ENCODE measurements at places on chromosomes 16 and 17.

DNA sequence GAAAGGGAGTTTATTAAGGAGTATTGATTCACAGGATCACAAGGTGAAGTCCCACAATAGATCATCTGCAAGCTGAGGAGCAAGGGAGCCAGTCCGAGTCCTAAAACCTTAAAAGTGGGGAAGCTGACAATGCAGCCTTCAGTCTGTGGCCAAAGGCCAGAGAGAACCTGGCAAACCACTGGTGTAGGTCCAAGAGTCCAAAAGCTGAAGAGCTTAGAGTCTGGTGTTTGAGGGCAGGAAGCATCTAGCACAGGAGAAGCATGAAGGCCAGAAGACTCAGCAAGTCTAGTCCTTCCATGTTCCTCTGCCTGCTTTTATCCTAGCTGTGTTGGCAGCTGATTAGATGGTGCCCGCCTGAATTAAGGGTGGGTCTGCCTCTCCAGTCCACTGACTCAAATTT lies 193.0 kb downstream of the KIF2B start:
- DNase-seq: no peak

DNA sequence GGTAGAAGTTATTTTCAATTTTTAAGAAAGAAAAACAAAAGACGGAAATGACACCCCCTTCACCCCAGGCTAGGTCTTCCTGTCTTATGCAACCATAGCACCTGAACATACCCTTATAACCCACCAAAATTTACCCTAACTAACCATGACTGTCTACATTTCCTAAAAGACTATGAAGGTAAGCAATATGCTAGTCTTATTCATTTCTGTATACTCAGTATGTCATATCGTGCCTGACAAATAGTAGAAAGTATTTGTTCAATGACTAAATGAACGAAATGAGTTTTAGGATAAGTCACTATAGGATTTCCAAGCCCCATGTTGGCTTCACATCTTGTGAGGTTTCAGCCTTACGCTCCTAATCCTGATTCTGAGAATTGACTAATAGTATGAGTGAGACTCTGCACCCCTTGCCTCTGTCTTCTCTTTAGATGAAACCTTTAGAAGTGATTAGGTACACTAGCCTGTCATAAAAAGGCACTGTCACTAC lies 6.5 kb downstream of the ADAT1 start:
- DNase-seq: no peak

- peak; percentile 96 for DNase-seq
These were observed 424.4 kb downstream of the PMP22 start for GRCh38 chr17:14840616-14841231.

DNA sequence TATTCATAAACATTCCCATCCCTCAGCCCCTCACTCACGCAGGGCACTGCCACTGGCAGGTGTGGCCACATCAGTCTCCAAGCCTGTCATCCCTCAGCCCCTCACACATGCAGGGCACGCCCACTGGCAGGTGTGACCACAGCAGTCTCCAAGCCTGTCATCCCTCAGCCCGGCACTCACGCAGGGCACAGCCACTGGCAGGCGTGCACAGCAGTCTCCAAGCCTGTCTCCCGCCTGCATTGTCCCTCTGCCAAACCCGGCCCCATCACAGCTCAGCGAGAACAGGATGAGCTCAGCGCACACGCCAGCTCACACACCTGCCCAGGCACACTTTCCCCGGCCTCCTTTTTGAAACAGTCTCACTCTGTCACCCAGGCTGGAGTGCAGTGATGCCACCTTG lies 11.4 kb upstream of the KREMEN2 start:
- DNase-seq: no peak

GRCh38 chr16:78817200-78817739 lies 717.8 kb downstream of the WWOX start:
- no peak for DNase-seq

GRCh38 chr16:21301168-21301894 lies 23.2 kb upstream of the CRYM start:
- peak; percentile 65 for DNase-seq

- DNase-seq: no peak
These were observed 12.4 kb downstream of the TAT start for GRCh38 chr16:71564335-71564967.

GRCh38 chr17:34360601-34361270 lies 2.3 kb downstream of the CCL1 start:
- no peak for DNase-seq

DNA sequence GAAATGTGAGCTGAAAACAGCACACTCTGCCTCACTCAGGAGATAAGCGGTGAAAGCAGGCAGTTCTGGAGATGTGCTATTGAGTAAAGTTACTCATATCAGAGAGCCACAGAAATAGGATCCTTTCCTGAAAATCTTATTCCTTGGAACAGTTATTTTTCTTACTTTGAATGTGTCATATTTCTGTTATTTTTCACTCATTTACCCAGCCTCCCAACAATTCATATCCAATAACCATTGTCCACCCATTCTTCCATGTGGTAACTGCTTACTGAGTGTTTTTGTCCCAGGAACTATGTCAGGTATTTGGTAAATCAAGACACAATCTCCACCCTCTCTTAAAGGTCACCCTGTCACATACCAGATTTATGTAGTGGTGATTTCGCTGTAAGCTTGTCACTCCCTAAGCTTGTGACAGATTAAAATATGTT lies 144.9 kb downstream of the PARN start:
- DNase-seq: peak; percentile 71

- DNase-seq: peak; percentile 80
These were observed 31.4 kb downstream of the ACTG1 start for GRCh38 chr17:81481073-81481799.

DNA sequence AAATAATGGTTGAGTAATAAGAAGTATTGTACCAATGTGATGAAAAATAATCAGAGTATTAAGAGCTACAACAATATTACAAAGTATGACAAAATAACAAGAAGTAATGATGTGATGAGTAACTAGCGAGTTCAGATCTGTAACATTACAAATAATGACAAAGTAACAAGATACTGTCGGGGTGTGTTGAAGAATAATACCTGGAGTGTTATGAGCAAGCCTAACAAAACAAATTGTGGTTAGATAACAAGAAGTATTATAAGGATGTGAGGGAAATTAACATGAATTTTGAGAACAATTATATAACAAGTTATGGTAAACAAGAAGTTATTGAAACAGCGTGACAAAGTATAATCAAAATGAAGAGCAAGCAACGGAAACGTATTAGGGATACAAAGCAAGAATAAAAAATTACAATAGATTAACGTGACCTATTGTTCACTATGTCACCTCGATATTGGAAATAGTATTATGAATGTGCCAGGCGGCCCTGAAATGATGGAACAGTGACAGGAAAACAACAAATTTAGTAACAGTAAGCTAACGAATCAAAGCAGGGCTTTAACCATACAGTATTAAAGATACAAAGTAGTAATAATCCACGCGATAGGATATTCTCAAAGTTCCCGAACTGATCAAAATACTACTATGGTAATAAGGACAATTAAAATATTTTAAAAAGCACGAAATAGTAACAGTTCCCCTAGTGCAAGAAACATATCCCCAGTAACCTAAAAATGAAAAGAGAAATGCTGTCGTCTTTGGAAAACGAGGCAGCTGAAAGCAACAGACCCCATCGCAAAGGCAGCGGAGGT lies 1.6 kb downstream of the TBX4 start:
- DNase-seq: no peak

DNA sequence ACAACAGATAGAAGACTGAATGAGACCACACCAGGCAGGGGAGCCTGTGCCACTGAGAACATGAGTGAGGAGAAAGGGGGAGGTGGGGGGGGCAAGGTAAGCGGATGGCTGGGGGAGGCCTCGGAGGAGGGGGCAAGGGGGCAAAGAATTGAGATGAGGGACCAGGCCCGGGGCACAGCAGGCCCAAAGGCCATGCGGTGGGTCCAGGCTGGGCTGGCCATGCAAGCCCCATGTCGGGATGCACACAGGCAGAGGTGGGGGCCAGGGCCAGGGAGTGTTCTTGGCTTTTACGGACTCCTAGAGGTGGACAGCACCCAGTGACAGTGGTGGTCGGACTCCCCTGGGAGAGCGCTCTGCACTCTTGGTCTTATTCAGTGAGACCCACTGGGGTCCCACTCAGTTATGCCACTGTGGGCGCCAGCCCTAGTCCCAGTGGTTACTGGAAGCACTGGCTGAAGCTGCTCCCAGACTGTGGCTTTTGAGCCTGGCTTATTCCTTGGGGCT lies 4.8 kb upstream of the MTHFSD start:
- no peak for DNase-seq

DNA sequence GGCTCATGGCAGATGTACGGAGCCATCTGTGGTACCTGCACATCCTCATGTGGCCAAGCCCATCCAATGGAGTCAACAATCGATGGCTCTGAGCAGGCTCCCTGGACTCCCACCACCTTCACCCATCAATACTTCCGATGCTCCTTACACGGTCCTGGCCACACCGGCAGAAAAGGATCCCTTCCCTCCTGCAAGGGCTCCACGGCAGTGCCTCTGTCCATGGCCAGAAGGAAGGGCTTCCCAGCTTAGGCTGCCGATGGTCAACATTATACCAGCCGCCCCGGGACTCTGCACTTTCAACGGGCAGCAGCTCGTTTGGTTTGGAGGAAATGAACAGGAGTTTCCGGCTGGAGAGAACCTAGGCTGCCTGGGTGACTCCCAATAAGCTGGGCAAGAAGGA lies 13.2 kb downstream of the SLX4 start:
- DNase-seq: no peak

DNA sequence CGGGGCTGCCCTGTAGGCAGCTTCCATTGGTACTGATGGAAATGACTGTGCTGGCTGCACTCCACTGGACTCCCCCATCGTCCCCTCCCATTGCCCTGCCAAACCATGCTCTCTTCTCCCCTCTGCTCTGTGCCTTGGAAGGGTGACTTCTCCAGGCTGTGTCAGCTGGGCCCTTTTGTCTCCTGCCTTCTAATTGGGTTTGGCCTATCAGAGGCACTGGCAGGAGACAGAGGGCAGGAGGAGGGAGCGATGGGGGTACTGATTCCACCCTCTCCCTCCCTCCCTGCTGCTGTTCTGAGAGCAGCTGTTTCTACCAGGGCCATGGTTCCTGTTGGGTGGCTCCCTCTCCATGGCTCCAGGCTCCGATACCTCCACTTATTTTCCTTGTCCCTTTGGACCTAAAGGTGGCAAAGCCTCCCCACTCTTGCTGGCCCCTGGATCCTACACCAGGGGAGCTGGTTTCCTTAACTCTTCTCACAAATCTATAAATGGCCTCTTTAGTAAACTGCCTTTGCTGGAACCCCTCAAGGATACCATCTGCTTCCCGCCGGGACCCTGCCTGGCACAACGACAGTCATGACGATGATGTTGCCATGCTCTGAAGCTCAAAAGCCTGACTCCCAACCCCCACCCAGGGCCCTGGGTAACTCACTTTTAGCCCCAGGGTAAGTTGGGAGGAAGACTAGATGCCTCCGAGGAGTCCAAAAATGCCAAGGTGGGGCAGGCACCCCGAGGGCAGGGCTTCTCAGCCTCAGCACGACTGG lies 123.8 kb upstream of the RPL38 start:
- no peak for DNase-seq

DNA sequence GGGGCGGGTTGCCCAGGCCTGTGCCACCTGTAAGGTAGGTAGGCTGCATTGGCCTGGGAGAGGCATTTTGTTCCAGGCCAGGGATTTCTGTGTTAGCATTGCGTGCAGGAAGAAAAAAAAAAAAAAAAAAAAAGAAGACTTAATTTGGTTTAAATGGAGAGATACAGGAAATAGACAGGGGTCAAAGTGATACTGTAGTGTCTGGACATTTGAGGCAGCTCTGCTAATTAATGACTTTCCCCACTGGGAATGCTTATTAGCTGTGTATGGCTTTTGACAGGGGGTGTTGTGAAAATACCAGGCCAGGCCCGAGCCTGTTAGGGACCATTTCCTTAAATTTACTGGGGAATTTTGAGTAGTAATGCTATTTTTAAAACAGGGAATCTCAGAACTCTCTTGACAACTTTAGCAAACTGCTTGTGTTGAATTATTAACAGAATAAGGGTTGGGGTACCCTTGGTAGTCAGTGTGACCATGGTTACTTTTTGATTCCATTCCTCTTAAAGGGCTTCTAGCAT lies 1.0 kb downstream of the MAP2K4 start:
- DNase-seq: no peak

DNA sequence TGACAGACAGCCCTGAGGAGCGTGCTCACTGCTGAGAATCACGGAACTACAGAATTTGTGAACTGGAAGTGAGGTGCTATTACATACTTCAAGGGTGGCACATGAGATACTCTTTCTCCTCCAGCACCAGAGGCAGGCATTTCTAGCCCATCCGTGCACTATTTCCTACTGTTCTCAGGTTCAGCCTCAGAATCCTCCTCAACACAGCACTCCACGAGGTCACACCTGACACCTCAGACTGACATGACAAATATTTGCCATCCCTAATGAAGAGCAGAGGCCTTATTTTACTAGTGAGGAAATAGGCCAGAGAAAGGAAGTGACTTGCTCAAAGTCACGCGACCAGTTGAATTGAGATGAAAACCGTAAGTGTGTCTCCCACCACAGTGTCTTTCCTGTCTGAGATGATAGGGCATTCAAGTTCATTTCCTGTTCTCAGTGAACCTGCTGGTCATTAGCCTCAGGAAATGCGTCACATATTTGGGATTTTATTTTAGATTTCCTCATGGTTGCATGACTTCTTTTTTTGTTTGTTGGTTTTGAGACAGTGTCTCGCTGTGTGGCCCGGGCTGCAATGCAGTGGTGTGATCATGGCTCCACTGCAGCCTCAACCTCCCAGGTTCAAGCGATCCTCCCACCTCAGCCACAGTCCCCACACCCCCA lies 23.6 kb downstream of the SEZ6 start:
- DNase-seq: peak; percentile 29

- peak; percentile 58 for DNase-seq
These were observed at the start of gene SECTM1 for GRCh38 chr17:82333279-82334171. TSS of gene SECTM1 (minus strand) at chr17:82333766. CDS start at chr17:82327240, 6,526 bp downstream.

- DNase-seq: no peak
These were observed 670.2 kb downstream of the CDH8 start for GRCh38 chr16:61366006-61366405.

GRCh38 chr17:13560935-13561334 lies 40.8 kb downstream of the HS3ST3A1 start:
- DNase-seq: no peak

GRCh38 chr17:69325518-69326376 lies 1.2 kb downstream of the ABCA5 start:
- DNase-seq: no peak

- DNase-seq: no peak
These were observed 6.9 kb upstream of the ACTG1 start for GRCh38 chr17:81519284-81520020.

DNA sequence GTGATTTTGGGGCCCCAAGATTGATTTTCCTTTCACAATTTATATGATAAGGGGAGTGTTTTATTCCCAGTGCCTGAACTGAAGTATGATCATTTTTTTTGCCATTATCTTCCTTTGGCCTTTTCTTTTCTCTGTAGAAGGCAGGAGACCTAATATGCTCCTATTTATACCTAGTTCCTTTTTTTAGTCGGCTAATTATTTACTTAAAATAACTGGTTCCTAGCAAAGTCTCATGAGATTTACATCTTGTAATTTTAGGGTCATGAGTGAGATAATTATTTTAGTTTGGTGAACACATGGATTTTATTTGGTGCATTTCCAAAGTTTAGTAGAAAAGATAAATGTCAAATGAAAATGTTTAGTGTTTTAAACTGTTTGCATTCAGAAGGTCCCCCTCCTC lies 24.8 kb downstream of the SEC14L1 start:
- DNase-seq: no peak

- DNase-seq: peak; percentile 90
These were observed 181.2 kb upstream of the AXIN2 start for GRCh38 chr17:65742403-65743307.

Data from fibroblast of skin of scalp (primary cell).